ENCODE measurements at places on chromosomes 13 and 19.

DNA sequence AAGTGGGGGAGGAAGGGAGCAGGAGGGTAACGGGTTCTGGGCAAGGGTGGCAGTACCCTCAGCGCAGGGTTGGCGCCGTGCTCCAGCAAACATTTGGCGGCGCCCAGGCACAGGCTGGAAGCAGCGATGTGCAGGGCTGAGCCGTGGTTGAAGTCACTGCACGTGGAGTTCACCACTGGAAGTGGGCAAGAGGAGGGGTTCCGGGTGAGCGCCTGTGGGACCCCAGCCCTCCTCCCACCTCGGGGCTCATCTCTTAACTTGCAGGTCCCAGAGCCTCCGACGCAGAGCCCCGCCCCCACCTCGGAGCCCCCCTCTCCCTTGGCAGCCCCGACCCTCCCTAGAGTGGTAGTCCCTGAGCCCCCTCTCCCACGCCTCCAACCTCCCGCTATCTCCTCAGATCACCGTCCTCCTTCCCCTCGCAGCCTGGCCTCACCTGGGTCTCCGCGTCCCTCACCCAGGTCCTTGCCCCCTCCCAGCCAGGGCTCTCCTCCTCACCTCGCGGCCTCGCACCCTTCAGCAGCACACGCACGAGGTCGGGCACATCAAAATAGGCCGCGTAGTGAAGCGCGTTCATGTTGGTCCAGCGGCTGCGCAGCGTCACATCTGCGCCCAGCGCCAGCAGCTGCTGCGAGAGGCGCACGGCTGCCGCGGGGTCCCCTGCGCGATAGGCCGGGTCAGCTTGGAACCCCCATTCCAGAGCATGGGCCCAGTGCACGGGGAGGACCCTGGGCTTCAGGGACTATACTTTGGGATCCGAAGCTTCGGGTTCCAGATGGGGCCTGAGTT is 6.4 kb downstream of the CLIP3 start:
- DNase-seq, result no peak

DNA sequence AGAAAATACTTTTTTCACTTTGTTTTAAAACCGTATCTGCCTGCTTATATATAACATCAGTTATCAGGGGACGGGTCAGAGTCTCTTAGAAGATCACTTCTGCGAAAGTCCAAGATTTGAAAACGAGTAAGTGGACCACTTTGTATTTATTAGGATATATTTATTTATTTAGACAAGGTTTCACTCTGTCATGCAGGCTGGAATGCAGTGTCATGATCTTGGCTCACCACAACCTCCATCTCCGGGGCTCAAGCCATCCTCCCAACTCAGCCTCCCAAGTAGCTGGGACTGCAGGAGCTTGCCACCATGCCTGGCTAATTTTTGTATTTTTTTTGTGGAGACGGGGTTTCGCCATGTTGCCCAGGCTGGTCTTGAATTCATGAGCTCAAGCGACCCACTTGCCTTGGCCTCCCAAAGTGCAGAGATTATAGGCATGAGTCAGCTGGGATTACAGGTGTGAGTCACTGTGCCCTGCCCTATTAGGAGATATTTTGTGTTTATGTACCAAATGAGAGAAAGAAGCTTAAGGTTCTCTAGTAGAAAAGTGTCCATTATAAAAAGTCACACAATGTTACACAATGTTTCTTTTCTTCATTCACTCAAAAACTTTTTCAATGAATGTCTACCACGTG is 39.5 kb downstream of the RASL11A start:
- DNase-seq, result no peak

DNA sequence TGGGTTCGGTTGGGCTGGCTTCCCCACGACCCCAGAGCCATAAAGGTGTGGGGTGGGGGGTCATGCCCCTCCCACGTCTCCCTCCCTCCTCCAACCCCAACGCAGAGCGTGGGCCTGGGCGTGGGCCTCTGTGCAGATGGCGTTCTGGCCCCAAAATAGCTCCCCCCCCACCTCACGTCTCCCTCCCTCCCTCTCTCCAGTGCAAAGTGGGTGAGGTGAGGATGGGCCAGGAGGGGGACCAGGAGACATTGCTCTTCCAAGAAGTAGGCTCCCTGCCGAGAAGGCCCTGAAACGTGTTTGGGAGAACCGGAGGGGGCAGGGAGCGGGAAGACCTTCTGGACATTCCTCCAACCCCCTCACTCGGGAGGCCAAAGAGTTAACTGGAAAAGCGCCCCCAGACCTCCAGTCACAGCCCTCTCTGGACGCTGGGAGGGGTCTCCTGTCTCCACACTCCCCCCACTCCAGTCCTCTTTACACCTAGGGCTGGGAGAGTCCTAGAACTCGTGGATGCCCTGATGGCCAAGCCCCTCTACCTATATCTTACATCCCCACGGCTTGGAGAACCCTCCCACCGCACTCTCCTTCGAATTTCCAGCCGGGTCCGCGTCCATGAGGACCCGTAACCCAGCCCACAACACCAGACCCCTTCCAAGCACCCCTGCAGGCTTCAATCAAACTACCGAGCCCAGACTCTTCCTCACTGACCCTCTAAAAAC is 855 bp downstream of the UNC13A start:
- no peak for DNase-seq

GRCh38 chr19:16571283-16571682 is 932 bp downstream of the SLC35E1 start:
- no peak for DNase-seq

GRCh38 chr13:49533591-49534269 is 38.0 kb downstream of the PHF11 start:
- DNase-seq, result no peak

GRCh38 chr13:26422036-26422435 is 135.4 kb upstream of the WASF3 start:
- DNase-seq, result no peak

DNA sequence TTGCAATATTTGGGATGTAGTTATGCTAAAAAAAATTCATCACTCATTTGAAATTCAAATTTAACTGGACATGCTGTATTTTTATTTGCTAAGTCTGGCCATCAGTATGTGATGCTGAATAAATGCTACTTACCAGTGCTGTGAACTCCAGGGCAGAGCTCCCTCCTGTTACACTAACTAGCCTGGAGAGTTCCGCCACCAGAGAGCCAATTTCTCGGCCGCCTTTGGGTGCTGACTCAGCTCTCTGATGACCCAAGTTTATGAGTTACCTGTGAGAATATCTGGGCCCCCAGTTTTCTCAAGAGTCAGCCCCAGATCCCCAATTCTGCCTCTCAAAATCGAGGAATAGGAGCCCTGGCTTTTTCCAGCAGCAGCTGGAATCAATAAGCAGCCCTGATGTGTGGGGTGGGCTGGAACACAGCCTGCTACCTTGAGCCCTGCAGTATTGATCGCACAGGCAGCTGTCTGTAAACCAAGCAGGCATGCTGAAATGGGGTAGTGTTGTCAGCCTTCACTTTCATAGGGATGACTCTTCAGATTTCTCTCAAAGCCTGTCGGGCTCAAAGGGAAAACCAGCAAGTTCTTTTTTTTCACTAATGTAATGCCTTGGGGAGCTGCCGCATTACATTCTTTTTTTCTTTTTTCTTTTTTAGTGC is 113.7 kb downstream of the DNAJC15 start:
- no peak for DNase-seq

DNA sequence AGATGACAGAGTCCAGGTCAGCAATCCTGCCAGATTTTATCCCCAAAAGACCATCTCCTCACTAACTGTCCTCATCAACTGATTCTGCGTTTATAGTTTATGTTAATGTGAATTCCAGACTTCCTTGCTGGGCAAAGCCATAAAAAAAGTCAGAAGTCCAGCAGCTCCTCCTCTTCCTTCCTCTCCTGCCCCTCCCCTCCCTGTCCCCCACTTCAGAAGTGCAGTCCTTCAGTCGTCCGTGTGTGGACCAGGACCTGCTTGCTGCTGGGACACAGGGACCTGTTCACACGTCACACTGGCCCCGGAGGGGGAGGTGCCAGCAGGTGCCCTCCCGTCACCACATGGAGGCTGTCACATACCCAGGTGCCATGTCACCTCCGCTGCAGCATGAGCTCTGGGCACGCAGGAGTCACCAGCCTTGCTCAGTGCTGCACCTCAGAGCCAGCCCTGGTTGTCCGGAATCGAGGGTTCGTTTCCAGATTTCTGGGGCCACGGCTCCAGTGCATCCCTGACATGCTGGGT is 4.0 kb upstream of the MCF2L start:
- DNase-seq, result no peak

- DNase-seq, result peak; percentile 58
These were observed at the start of gene APLP1 for GRCh38 chr19:35868172-35868822. APLP1 (plus strand) TSS chr19:35868574; CDS start chr19:35868637, 63 bp downstream.

DNA sequence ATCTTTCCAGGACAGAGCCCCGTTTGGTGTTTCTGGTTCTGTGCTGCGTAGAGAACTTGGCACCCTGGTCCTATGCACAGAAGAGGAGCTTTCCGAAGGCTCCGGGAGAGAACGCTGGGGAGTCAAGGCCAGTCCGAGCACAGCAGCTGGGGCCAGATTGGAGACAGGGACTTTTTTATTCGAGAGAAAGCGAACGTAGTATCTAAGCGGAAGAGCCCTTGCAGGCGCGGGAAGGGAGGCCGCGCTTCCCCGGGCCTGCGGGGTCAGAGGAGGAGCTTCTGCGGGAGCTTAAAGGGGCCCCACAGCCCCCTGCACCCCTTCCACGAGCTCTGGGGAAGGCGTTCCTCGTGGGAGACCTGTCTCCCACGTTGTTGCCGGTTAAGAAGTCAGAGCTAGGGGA is 48.6 kb upstream of the ARHGEF7 start:
- DNase-seq, result no peak

GRCh38 chr13:30487075-30487470 is 21.3 kb upstream of the HMGB1 start:
- DNase-seq, result no peak

DNA sequence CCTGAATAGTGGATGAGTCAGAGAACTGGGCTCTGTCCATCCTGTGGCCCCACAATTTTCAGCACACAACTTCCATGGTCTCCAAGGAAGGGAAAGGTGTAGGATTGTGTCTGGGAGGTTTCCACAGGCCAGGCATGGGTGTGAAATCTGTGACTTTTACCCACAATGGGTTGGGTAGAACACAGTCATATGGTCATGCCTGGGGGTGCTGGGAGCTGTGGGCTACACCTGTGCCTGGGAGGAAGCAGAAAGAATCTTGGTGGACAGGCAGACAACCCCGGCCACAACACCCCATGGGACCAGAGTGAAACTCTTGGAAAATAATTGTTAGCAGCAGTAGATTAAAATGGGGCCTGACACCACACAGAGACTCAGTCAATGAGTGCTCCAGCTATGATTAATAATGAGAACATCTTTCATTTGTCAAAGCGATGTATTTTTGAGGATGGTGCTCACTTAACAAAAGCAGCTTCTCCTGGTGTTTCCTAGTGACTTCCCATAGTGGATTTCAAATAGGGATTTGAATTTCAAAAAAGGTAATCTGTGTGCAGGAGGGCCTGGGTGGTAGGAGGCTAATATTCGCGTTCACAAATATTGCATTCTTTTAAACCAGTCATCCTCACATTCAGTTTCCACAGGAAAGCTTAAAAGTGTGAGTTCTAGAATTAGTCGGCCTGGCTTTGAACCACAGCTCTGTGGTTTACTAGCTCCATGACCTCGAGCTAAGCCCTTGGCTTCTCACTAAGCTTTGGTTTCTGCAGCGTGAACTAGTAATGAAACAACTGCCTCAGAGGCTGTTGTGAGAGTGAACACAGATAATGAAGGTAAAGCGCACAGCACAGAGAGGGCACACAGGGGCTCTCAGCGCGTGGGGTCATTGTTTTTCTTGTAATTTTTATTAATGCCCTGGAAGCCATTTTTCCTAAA is 89.3 kb upstream of the UQCRFS1 start:
- no peak for DNase-seq

DNA sequence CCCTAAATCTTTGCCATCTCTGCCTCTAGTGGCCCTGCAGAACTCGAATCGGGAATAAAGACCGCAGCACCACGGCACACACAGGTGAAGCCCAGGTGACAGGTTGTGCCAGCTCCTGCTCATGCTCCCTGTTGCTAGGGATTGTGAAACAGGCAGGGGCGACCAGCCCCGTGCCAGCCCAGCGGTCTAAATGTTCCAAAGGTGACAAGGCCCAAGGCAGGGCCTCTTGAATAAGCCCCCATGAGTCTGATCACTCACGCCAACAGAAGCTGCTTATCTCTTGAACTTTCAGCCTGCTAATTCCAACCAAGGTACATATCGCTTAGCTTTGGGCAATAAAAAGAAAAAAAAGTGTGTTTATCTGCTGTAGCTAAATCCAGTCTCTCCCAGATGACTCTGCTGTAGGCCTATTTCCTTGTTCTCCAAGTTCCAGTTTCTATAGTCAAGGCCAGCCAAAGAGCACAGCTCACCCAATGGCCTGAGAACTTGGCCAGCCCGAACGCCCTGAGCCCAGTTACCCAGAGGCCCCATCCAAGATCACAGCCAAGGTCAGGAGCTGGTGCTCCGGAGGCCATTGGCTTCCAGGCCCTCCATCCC is 191.1 kb upstream of the GPR12 start:
- no peak for DNase-seq

- DNase-seq, result peak; percentile 61
These were observed 7.7 kb upstream of the CXCL17 start for GRCh38 chr19:42450314-42450934.

GRCh38 chr19:51746731-51747130 is 4.9 kb downstream of the FPR1 start:
- no peak for DNase-seq

DNA sequence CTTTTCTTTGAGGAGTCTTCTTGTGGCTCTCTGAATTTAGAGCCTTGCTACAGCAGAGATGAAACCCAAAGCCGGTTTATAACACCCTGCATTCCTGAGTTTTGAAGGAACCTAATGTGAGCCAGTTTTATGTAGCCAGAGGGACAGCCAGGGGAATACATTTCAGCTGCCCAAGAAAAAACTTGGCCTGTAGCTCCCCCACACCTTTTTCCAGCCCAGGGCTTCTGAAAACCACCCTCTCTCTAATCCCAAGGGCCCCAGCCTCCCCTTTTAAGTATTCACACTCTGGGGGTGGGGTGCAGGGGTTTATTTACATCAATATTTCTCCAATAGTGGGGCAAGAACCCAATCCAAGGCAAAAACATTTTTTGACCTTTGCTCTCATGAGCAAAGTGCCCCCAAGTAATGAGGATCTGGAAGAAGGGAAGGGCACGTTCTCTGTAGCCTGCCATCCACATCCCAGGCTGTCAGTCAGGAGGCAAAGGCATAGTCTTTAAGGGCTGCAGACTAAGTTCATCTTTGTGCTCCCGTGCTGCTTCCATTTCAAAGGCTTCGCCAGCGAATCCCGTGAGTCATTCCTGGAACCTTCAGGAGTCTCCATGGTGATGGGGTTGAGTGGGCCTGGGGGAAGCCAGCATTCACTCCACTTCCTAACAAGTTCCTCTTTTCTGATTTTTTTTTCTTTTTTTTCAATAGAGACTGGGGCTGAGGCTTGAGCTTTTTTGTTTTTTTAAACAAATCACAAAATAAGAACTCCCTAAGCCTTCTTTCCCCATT is 33.2 kb upstream of the MEDAG start:
- no peak for DNase-seq

GRCh38 chr19:53123400-53123799 is 9.3 kb downstream of the ZNF415 start:
- DNase-seq, result no peak

GRCh38 chr13:69601661-69602060 is 506.0 kb upstream of the ATXN8OS start:
- no peak for DNase-seq

GRCh38 chr19:30144242-30144758 is 202.3 kb downstream of the URI1 start:
- no peak for DNase-seq

GRCh38 chr13:102978168-102978567 is 88.0 kb downstream of the SLC10A2 start:
- DNase-seq, result no peak

- peak; percentile 59 for DNase-seq
These were observed 10.5 kb upstream of the TINCR start for GRCh38 chr19:5578097-5578846.

Data from activated T-helper 1 cell treated with anti-CD3 and anti-CD28 coated beads, Interleukin-2, amount 50 U/mL, for 16 hours (primary cell).